ENCODE measurements at places on chromosomes 5 and 9.

DNA sequence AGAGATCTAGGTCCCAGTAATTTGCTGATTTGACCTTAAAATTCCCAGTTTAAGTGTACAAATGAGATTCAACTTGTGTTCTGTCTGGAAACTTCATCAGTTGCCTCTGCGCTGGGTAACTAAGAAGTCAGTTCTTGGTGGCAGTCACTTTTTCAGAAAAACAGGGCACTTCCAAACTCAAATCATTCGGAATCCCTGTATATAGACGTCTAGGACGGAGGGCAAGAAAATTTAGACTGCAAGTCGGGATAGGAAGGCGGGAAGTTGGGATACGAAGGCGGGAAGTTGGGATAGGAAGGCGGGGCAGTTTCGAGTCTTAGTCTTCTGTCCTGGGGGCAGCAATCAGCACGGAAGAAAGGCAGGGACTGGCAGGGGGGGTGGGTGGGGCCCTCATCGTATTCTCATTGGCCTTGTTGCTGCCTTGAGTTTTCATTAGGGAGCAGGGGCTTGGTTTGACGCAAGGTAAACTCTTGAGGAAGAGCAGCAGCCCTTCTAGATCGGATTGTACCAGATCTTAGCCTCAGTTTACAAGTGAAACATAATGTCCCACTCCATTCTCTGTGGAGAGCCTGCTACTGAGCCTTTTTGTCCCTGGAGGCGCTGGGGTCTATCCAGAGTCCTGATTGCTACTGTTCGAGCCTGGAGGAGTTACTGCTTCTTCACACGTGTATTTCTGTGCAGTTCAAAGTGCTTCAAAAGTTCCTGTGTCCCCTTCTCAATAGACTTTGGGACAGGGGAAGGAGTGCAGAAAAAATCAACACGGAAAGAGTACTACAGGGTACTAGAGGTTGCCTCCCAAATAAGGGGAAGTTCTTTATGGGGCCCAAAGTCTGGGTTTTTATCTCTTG lies 2.7 kb upstream of the PURA start:
- no peak for DNase-seq

DNA sequence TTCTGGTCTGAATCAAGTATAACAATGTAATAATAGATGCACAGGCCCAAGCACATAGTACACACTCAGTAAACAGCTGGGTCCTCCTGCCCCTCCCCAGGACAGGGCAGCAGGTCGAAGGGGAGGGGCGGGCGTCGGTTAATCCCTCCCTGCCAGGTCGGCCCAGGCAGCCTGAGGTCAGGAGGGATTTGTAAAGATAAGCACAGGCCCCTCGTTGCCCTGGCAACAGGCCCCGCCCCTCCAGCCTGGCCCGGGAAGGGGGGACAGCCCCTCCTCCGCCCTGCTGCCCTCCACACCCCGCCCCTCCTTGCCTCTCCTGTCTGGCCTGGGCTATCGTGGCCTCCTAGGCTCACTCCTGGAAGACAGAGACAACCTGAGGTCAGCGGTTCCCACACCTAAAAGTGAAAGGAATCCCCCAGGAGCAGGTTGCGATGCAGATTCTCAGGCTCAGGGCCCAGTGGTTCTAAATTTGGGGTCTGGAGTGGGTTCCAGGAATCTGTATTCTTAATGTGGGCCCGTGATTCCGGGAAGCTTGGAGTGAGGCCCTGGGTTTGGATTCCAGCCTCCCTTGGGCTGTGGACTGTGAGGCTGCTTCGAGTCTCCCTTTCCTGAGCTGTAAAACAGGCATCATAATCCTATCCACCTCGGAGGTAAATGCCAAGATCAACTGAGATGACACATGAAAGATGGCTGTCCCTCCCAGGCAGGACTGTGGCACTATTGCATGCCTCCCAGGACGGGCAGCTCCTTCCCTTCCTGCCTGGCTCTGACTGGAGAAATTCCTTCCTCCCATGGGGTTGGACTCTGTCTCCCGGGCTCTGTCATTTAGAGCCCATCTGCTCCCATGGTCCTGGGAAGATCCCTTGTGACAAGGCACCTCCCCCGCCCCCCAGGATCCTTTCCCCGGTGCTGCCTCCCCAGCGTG lies 4.4 kb downstream of the CRB2 start:
- no peak for DNase-seq

DNA sequence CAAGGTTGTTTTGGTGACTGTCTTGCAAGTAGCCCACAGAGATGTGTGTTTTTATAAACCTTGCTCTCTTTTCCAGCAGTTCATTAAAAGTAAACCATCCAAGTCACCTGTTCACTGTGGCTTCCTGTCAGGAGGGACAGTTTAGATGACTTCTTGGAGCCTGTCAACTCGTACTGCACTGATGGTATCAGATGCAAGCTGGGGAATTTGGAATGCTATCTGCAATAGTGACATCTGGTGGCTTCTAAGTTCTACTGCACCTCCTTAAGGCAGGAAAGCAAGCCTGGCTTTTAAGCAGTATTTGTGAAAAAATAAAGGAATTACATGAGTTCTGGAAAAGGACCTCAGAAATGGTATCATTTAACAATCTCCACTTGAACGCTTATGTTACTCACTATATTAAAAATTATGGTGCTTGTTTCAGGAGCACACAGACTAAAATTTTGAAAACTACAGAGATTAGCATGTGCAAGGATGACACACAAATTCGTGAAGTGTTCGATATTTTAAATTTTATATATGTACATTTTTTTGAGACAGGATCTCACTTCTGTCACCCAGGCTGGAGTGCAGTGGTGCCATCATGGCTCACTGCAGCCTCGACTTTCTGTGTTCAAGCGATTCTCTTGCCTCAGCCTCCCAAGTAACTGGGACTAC lies 164.0 kb downstream of the TTC39B start:
- DNase-seq, result no peak

DNA sequence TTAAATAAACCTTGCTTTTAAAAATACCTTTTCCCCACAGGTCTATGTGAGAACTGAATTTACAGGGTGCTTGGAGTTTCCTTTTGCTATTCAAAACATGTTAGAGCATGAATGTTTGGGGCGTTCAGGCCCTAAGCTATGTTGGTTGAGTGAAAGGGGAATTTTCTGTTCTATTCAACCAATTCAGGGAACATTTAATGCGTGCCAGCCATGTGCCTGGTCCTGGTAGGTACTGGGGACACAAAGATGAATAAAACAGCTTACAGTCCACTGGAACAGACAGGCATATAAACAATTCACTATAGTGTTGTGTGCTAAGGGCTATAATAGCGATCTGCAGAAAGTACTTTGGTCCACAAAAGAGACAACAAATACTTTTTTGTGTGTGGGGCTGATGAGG lies 108.5 kb downstream of the ZSWIM6 start:
- DNase-seq, result no peak

DNA sequence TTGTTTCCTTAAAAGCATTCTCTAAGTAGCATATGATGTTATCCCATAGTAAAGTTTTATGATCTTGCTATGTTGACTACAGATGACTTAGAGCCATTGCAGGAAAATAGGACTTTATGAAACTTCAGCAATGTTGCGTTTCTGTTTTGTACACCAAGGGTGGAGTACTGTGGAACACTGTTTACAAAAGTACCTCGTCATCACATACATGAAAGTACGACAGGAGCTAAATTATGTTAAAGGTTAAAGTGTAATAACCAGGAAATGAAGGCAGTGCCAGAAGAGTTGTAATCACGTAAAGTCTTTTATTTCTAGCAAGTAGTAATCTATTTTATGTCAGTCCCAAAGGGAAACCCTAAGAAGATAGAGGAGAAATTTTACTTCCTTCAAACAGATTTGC lies 50.9 kb downstream of the C9orf85 start:
- DNase-seq, result no peak

- DNase-seq, result no peak
Observed at GRCh38 chr5:36655161-36655560, 48.8 kb downstream of the SLC1A3 start.

GRCh38 chr5:143120460-143121134 lies 282.9 kb downstream of the NR3C1 start:
- DNase-seq, result no peak

DNA sequence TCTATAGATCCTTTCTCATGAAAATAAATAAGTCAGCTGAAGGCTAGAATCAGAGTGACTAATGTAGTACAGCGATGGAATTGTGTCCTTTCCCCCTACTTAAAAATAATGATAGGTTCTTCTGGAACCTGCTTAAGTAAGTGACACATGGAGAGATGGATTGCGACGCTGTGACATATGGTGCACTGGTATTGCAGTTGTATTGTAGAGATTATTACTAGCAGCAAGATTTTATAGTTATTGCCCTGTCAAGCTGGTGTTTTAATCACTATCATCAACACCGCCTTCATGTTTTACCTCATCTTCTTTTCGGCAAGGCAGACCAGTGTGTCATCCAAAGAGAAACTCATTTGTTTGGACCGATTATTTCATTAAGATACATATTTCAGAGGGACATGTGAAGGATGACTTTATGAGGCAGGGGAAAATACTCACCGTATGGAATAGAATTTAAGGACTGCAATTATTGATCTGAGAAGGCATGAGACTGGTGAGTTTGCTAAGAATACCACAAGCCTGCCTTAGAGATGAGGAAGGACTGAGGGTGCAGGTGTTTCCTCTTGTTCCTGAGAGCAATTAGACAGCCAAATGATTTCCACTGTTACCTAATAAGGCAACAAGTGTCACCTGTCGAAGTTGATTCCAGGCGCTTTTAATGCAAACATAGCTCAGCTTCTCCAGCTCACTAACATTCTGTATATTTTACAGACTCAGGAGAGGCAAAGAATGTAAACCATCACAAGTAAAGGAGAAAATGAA lies 1855.5 kb downstream of the MAT2B start:
- DNase-seq, result no peak

GRCh38 chr5:2690293-2690692 lies 61.2 kb downstream of the IRX2 start:
- no peak for DNase-seq

DNA sequence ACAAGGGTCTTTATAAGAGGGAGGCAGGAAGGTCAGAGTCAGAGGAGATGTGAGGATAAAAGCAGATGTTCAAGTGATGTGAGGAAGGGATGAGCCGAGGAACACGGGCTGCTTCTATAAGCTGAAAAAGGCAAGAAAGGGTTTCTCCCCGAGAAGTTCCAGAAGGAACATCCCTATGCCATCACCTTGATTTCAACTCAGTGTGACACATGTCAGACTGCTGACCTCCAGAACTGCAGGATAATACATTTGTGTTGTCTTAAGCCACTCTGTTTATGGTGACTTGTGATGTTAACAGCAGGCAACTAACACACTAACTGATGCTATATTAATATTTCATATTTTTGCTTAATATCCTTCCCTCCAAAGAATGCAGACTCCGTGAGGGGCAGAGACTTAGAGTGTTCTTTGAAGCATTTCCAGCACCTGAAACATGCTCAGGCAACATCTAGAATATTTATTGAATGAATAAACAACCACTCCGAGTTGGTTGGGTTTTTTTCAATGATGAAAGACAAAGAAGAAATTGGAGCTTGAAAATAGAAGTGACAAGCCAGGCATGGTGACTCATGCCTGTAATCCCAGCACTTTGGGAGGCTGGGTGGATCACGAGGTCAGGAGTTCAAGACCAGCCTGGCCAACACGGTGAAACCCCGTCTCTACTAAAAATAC lies 77.6 kb upstream of the ADRA1B start:
- DNase-seq, result no peak

- no peak for DNase-seq
Observed at GRCh38 chr5:131265311-131265803, 1.5 kb downstream of the CDC42SE2 start.

- DNase-seq, result no peak
Observed at GRCh38 chr5:138032028-138032571, 779 bp downstream of the FAM13B start.

DNA sequence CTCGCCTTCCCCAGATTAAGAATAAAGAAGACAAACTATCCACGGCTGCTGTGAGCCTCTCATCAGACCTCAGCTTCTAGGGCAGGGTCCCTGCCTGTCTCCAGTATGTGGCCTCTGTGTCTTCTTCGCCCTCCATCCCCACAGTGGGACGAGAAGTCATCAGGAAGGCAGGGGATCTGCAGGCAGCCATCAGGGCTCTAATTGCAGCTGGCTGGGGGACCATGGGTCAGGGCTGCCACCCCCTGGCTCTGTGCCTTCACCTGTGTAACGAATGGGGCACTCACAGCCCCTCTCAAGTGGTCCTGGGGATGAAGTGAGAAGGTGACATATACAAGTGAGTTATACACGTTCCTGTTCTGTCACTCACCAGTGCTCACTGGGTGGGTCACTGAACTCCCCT lies 139.8 kb downstream of the KCNIP1 start:
- no peak for DNase-seq

- DNase-seq, result no peak
Observed at GRCh38 chr9:135851748-135852147, 55.6 kb downstream of the CAMSAP1 start.

- DNase-seq, result no peak
Observed at GRCh38 chr5:84378420-84378819, 6.3 kb downstream of the EDIL3 start.

DNA sequence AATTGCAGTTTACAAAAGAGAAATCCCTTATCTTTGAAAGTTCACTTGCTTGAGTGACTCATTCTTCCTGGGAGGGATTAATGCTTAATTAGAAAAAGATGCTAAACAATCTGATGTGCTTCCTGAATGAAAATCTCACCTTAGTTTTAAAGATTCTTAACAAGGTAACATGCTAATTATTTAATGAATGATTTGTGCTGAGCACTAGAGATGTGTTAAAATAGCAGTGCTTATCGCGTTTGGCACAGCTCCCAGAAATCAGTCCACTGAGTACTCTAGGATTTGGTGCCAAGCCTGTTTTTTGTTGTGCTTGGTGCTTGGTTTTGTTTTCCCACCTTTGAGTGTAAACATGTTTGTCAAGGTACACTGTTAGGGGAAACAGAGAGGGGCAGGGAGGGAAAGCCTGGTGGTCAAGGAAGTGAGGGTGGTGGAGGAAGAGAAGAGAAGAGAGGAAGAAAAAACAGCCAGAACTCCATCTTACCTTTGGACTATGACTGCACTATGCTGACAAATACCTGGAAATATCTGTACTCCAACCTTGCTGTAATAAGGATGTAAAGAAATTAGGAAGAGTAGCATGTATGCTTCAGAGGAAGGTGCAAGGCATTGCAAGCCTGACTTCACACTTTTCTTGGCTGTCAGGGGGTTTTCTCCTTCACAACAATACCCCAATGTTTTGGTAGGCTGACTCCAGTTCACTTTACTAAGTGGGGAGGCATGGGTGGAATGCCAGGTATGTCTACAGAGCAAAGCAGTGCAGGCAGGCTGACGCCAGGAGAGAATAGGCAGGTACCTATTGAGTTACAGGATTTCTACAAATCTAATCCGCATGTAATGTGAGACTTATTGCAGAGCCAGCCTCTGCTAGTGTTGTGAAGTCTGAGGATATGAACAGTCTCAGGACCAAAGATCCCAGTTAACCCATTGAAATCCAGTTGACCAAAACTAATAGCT lies 157.2 kb upstream of the ISL1 start:
- no peak for DNase-seq

GRCh38 chr9:75382126-75382525 lies 293.8 kb downstream of the OSTF1 start:
- DNase-seq, result no peak

- no peak for DNase-seq
Observed at GRCh38 chr9:98310752-98311392, 55.4 kb upstream of the TBC1D2 start.

Data from stimulated activated CD4-positive, alpha-beta T cell treated with anti-CD3 and anti-CD28 coated beads, Interleukin-12 subunit alpha, Interleukin-12 subunit beta, amount 100 ng/mL, for 24 hours (primary cell).